ENCODE measurements at places on chromosomes 3 and 15.

- no peak for DNase-seq
These were observed 401 bp downstream of the ZSCAN29 start for GRCh38 chr15:43370310-43370974.

DNA sequence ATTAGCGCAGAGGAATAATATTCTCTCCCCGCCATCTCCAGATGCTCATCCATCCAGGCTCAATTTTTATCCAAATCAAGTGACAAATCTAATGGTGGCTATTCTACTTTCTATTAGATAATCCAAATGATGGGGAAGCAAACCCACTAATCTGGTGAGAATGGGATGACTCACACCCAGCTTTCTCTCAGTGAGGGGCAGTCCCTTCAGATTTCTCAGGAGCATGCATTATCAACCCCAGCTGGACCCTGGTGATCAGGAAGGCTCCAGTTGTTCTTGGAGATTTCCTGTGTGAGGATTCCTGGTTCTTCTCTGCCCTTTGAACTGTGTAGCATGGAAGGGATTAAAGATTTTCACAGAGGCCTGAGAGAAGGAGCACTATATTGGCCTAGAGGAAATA lies 358.0 kb downstream of the WDR72 start:
- DNase-seq, result no peak

- no peak for DNase-seq
These were observed 33.6 kb downstream of the GPR176 start for GRCh38 chr15:39886418-39886817.

DNA sequence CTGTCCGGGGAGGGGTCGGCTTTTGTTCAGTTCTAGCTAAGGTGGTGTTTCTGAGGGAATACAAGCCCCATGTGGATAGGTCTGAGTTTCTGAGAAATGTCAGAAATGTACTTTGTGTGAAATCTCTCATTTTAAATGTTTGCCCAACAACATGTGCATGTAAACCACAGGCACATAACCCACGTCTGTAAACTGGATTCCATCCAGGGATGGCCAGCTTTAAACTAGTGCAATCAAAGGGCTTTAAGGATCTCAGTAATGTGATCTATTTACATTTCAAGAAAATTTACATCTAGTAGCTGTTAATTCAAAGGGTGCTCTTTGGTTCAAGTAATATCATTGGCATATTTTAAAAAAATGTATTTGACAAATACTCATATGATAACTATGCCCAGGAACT lies 52.0 kb downstream of the POLR2M start:
- no peak for DNase-seq

- DNase-seq, result no peak
These were observed 66.6 kb downstream of the DUT start for GRCh38 chr15:48397841-48398240.

DNA sequence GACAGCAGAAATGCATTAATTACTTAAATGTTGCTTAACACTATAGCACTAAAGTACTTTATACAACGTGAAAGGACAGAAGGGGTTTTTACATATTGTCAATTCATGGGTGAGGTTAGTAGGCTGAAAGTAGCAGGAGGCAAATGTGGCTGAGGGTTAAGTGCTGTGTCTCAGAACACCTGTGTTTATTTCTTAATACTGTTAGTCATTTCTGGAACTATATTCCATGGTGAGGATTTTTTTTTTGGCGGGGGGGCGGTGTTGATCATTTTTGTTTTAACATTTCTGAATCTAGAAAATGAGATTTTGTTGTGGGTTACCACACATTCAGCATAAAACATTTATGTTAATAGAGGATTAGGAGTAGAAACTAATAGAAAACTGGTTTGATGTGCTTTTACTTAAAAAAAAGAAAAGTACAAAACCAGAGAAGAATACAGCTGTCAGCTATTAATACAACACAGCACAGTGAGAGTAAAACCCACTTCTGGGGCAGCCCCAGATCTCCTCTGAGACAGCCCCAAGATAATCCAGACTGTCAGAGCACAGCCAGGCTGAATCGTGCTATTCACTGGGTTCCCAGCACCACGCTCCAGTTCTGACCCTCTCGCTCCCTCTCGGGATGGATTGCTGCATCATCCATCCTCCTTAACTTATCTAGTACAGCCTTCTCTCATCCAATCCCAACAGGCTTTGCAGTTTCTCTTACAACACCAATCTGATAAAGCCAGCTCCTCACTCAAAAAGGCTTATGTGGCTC lies 307.7 kb downstream of the TUSC7 start:
- DNase-seq, result no peak

Data from activated T-cell treated with anti-CD3 and anti-CD28 coated beads, Interleukin-2, amount 50 U/mL, for 48 hours (primary cell).